ENCODE measurements at places on chromosomes 1 and 21.

DNA sequence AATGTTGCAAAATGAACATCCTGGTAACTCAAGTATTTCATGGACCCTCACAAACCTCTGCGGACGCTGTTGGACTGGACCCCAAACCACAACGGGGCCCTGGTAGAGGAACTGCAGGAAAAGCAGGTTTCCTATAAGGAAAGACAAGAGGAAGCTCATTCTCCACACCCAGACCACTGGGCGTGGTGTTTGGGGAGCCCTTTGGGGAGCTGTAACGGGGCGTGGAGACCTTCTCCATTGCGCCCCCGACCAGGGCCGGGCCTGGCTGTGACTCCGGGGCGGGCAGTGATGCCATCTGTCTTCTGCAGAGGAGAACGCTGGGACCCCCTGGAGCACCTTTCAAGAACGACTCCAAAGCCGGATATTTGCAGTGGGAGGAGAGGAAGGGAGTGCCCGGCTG is 30.0 kb upstream of the AGPAT3 start:
- DNase-seq: no peak

DNA sequence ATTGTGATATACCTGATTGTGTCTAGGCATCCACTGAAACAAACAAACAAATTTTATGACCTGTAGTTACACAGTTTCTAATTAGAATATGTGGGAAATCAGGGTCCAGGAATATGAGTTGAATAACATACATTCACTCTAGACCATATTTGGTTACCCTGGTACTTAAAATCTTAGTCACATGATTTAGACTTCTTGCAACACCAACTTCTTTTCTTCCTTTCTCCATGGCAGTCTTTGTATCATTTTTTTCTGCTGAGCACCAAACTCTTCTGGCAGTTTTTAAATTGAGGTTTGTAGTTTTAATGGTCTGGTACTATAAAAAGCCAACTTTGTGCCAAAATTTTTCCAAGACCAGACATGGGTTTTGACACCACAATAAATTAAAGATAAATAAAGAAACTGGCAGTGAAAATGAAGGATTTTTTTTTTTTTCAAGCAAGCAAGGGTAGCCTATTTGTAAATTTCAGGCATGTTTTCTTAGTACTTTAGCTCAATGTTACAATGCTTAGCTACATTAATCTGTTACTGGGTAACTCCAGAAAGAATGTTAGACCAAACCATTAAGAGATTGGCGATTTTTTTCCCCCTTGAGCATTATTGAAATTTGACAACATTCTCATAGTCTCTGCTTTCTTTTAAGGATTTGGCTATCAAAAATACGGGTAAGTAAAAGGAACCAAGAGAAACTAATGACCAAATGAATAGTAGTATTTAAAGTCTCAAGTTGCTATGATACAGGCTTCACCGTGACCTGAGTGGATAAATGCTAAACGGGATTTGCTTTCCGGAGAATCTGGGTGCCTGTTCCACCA is 108.5 kb downstream of the NFIA start:
- DNase-seq: no peak

DNA sequence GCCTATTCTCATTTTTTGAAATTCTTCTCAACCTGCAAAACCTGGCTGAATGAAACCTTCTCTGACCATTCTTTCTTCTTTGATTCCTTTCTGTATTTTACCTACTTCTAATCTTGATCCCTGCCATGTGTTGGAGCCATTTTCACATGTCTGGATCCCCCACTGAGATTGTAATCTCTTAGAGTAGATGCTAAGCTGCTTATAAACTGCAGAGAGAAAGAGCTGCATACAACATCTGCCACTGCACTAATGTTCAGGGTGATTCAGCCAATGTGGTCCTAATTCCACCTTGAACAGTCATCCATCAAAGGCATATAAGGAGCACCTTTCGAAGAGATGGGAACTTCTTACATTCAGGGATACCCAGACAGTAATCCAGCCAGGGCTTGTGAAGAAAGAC is 16.2 kb upstream of the DAB1 start:
- DNase-seq: no peak

DNA sequence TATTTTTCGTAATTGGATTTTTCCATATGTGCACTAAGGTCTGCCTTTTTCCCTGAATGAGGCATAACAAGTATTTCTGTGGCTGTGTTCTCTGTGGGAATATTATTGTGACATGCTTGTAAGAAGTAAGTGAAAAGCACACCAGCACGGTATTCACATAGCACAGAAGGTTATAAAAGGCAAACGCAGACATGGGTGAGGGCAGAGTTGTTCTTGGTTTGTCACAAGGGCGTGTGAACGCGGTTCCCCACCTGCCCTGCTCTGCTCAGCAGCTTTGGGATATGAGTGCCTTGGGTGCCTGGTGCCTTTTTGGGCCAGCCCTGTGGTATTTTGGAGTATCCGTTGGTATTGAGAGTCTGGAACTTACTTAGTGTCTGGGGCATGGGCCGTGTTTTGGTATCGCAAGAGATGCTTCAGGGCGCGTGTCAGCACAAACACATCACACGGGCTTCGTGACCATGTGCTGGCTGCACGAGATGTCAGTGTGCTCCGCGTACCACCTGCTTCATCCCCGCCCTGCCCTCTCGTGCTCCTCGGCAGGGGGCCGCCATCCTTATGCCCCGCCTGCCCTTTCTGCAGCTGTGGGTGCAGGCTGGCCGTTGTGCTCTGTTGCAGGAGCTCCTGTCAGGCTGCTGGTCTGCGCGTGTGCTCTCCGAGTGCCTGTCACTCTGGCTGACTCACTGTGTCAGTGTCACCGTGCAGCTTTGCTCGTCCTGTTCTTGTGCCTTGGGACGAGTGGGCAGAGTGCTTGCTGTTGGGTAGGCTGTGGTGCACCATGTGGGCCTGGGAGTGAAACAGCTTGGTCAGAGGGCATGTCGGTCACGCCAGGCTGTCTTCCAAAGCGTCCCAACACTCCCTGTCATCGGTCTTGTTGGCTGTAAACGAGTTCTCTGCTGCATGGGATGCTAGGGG is 15.0 kb downstream of the SKI start:
- DNase-seq: no peak

DNA sequence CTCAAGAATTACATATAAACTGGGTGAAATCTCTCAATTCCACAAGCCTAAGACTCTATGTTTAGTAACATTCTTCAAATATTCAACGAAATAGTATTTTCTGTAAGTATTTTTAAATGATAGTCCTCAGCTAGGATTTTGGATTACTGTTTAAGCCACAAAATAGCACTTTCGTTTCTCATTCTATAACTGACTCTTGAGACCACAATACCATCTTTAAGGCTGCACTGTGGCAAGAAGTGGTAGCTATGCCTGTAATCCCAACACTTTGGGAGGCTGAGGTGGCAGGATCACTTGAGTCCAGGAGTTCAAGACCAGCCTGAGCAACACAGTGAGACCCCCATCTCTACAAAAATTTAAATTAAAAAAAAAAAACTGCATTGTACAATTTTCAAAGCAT is 126.7 kb downstream of the CDC42BPA start:
- DNase-seq: no peak

DNA sequence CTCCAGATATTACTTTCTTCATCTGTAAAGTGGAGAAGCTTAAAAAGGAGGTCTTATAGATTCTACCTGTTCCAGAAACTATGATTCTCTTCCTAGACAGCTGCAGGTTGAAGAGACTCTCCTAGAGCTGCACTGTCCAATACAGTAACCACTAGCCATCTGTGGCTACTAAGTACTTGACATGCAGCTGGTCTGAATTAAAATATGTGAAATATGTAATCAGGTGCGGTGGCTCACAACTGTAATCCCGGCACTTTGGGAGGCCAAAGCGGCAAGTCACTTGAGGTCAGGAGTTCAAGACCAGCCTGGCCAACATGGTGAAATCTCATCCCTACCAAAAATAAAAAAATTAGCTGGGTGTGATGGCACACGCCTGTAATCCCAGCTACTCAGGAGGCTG is 15.8 kb downstream of the APP start:
- no peak for DNase-seq

GRCh38 chr1:153465811-153466636 is 5.6 kb upstream of the S100A7 start:
- peak; percentile 34 for DNase-seq

DNA sequence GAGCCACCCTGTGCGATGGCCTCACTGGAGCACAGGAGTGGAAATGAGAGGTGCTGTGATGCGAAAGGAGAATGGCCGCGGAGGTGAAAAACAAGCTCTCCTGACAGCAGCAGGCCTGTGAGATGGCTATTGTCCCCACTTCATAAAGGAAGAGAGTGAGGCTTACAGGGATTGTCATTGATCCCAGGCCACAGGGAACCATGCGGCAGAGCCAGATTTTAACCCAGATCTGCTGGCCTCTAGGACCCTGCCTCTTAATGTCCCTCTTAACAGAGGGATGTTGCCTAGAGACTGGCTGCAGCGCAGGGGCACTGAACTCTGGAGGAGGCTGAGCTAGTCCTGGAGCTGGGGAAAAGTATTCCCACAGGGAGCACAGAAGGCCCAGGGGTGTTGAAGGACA is 3.1 kb upstream of the SYTL1 start:
- no peak for DNase-seq

- DNase-seq: no peak
Measured at GRCh38 chr1:108747898-108748297, 1.4 kb downstream of the STXBP3 start.

DNA sequence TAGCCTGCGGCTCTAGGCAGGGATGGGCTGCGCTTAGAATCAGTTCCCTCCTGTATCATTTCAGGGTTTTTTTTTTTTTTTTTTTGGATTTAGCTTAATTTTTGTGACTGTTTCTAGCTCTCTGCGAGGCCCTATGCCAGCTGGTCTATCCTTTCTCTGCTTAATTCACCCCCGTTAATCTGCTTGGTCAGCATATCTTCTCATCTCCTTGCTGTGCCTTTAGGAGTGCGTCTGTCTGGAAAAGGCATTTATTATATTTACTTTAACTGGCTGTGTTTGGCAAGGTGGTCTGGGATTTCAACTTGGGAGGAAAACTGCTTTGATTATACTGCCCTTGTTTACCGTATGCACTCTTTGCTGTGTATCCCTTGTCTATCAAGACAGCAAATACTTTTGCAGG is 184.8 kb upstream of the KIAA0040 start:
- DNase-seq: no peak

- no peak for DNase-seq
Measured at GRCh38 chr1:6263716-6264115, 2.8 kb upstream of the GPR153 start.

DNA sequence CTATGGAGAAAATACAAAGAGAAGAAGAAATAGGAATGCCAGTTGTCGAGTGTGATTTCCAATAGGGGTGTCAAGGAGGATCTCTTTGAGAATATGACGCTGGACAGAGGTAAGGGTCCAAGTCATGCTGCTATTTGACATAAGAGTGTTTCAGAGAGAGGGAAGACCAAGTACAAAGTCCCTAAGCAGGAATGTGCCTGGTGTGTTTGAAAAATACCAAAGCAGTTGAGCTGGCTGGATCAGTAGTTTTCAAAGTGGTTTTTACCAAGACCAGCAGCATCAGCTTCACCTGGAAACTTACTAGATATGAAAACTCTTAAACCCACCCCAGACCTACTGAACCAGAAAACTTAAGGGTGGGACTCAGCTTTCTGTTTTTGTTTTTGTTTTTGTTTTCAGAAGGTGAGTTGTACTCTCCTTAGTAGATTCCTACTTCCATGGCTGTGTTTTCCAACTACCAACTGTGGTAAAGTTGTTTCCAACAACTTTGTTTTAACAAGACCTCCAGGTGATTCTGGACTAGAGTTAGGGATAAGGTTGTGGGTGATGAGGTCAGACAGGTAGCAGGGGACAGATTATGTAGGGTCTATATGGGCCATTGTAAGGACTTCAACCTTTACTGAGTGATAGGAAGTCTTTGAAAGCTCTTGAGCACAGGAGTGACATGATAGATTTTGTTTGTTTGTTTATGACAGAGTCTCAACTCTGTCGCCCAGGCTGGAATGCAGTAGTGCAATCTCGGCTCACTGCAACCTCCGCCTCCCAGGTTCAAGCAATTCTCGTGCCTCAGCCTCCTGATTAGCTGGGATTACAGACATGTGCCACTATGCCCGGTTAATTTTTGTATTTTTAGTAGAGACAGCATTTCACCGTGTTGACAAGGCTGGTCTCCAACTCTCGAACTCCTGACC is 7.3 kb upstream of the GJA9 start:
- no peak for DNase-seq

- DNase-seq: no peak
Measured at GRCh38 chr1:3852711-3853485, 4.1 kb downstream of the CEP104 start.

DNA sequence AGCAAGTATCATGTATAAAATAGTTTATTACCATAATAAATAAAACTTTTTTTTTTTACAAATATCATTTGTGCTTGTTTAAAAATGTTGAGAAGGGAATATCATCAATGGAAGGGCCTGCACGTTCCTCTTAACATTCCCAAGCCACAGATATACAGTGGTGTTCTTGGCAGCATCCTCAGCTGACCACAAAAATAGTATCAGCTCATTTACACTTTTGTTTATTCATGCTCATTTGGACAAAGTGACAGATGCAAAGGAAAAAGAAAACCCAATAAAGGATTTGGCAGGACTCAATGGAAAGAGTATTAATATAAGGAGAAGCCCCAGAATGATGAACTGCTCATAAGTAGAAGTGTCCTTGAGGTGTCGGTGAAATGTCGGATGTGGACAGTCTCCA is 349.6 kb downstream of the HHAT start:
- DNase-seq: no peak

GRCh38 chr1:229661897-229662296 is 35.9 kb downstream of the URB2 start:
- DNase-seq: no peak

- DNase-seq: no peak
Measured at GRCh38 chr1:54459726-54460191, 53.6 kb upstream of the SSBP3 start.

DNA sequence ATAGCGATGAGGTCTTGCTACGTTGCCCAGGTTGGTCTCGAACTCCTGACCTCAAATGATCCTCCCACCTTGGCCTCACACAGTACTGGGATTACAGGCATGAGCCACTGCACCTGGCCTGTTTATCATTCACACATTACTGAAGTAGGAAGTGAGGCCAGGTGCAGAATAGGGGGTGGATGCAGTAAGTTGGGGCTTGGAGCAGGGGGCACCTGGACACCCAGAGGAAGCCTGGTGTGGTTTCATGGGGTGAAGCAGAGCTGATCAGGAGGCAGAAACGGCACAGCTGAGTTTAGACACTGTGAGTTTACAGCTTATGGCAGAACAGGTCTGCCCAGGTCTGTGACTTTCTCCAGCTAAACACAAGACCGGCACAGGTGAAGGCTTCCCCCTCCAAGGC is 4.9 kb downstream of the CDA start:
- no peak for DNase-seq

DNA sequence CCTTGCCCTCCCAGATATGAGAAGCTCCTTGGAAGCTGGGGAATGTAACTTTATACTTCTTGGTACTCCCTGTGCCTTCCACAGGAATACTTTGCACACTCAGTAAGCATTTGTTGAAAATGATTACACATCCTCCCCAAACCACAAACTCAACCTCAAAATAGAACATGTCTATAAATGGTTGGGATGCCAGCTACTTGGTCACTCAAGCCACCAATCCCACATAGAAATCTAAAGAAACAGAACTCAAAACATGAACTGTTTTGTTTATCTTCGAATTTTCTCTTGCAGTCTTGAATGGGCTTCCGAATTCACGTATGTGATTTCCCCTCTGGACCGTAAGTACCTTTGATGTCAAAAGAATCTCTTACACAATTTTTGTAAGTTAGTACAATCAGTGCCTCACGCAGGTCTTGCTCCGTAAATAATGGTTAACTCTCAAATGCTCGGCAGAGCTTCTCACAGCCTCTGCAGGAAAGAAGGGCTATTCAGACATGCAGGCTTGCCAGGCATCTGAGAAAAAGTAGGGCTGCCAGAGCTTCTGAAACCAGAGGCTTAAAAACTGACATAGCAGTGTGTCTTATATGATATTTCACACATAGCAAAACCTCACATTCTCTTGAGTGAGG is 26.9 kb downstream of the SORT1 start:
- no peak for DNase-seq

- no peak for DNase-seq
Measured at GRCh38 chr21:24294171-24294570, 1313.1 kb downstream of the MRPL39 start.
